ENCODE measurements at places on chromosomes 6 and 20.
A peak's percentile ranks its signal among the peaks of the same experiment; 100 is the strongest.

- DNase-seq: no peak
Observed at GRCh38 chr20:5395932-5396727, 79.4 kb upstream of the PROKR2 start.

DNA sequence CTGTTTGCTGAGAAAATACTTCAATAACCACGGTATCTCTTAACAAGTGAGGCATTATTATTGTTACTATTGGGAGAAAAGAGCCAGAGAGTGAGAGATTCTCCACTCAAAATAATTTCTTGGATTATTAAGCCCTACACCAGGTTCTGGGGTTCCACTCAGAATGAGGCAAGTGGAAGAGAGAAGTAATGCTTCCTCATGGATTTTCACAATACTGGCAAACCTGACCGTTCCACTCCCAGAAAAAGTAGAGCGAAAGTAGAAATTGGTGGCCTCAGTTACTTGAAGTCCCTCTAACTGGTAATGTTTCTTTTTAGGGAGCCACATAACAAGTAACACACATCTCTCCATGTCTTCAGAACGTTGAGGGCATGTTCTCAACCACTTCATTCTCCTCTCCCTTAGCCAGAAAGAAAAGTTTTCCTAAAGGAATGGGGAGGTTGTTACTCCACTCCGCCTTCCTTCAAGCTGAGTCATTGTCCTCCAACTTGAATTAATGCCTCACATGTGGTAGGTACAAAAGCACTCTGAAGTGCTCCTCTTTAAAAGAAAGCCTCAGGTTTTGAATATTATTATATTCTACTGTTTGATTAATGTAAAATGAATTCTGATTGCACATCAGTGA, 1.9 kb downstream of the BAG2 start:
- peak; percentile 44 for DNase-seq

DNA sequence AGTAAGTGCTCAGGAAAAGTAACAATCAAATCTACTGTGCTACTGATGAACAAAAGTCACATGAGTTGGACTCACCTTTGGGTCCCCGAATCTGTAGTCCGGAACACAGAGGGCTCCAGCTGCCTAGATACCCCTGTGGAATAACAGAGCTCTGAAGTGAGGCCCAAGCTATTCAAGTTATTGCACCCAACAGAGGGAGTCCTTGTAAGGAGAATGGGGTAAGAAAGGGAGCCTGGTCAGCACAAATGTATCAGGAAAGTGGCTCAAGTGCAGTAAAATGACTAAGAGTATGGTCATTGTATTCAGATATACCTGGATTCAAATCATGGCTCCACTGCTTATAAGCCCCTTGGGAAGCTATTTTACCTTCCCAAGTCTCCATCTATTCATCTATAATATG, 20.9 kb downstream of the EDN1 start:
- no peak for DNase-seq

DNA sequence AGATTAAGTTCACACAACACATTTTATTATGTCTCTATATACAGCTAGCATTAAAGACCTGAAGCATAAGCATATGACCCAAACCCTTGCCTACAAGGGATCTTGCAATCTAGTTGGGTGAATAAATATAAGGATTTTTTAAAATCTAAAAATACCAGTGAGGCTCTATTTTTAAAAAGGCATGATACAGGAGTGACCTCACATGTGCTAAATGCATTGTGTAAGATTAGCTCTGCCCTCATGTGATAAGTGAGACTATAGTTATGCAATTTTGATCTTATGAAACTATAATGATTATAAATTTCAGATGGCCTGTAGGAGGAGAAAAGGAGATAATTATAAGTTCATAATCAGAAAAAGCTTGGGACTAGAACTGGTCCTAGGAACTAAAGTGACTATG, 451.0 kb upstream of the MAN1A1 start:
- no peak for DNase-seq

GRCh38 chr20:47960769-47961541, 175.7 kb upstream of the SULF2 start:
- DNase-seq: no peak

- no peak for DNase-seq
Observed at GRCh38 chr6:49766762-49767161, 20.3 kb downstream of the PGK2 start.

DNA sequence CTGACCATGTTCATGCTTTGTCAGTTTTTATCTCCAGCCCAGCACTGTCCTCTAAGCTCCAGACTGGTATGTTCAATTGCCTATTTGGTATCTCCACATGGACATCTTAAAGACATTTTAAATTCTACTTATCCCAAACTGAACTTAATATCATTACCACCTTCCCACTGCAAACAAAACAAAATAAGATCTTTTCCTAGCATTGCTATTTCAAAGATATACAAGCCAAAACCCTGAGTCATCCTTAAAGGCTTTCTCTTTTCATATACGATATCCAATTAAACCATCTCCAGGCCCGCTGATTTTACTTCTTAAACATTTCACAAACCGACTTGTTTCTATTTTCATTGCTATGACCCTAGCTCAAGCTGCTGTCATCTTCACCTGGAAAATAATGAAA, 35.1 kb upstream of the HS3ST5 start:
- no peak for DNase-seq

GRCh38 chr20:1576641-1577040, 19.1 kb upstream of the SIRPD start:
- DNase-seq: no peak

- no peak for DNase-seq
Observed at GRCh38 chr6:84019141-84019841, 14.3 kb upstream of the MRAP2 start.

DNA sequence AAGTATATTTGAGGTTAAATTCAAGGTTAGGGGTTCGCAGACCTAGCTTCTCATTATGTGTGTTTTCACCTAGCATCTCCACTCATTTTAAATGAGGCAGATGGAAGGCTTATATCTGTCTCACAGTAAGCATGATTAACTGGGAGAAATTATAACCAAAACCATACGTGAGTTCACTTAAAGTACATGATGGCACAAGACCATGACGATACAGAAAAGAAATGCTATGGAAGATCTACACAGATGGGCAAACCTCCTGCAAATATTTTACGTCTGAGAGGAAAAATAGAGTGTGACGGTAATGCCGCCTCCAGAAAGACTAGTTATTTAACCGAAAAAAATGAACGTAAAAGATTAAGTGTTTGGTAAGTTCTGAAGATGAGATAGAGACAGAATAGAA, 337.8 kb downstream of the FARS2 start:
- no peak for DNase-seq

GRCh38 chr20:46681032-46681854, 8.0 kb downstream of the TP53RK start:
- no peak for DNase-seq

- DNase-seq: no peak
Observed at GRCh38 chr6:99147206-99147605, 199.5 kb upstream of the FBXL4 start.
